ENCODE measurements at places on chromosomes 16 and 17.
A peak's percentile ranks its signal among the peaks of the same experiment; 100 is the strongest.

GRCh38 chr17:56880571-56880970, 33.3 kb downstream of the TRIM25 start:
- no peak for DNase-seq

DNA sequence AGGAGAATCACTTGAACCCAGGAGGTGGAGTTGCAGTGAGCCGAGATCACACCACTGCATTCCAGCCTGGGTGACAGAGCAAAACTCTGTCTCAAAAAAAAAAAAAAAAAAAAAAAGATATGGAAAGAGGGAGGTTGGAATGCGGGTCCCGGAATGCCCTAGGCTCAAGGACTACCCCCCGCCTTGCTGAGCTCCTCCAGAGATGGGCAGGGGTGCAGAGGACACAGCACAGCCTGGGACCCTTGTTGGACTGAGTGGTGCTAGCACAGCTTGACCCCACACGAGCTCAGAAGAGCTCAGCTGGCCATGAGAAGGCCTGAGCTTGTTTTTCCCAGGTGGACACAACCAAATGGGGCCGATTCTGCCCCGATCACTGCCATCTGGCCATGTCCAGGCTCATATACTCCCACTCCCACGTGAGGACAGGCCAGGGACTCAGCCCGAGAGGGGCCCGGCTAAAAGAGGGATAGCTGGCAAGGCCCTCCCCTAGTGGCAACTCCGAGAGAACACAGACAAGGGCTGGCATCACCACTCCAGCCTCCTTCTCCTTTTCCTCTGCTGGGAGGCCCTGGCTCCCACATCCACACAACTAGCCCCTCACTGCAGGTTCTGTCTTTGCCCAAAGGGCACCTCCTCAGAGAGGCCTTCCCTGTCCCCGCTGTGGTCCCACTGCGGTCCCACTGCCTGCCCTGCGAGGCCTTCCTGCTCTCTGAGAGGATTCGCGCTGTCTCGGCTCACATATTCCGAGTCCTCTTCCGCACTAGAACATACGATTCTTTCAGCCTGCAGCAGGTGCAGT, 11.0 kb downstream of the SGCA start:
- DNase-seq, result no peak

- no peak for DNase-seq
Observed at GRCh38 chr16:8972843-8973586, 9.3 kb upstream of the USP7 start.

DNA sequence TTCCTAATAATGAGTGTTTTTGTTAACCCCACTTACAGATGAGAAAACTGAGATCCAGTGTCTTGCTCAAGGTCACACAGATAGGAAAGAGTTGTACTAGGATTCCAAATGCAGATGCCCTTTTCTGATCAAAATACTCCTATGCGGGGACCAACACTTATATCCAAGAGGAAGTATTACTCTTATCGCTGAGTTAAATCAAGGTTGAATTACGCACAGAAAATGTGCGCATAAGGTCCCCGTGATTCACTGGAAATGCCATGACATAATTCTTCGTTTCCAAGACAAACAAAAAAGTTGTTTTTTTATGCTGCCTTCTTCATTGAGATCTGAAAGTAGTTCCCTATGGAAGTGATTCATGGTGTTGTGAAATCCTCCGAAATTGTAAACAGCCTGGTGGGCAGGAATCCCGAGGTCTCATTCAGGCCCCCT, 463.8 kb upstream of the HSBP1 start:
- no peak for DNase-seq

GRCh38 chr17:77464988-77465357, 324.2 kb downstream of the SEC14L1 start:
- DNase-seq, result no peak

- peak; percentile 74 for DNase-seq
Observed at GRCh38 chr16:695355-696089, 5.3 kb upstream of the WDR24 start.

GRCh38 chr17:27407916-27408864, 48.1 kb upstream of the KSR1 start:
- no peak for DNase-seq

GRCh38 chr17:6126768-6127167, 56.6 kb downstream of the WSCD1 start:
- no peak for DNase-seq

All from NCI-H2107 (cell line).